ENCODE measurements at places on chromosomes 12 and 14.

- DNase-seq: peak; percentile 40
Observed at GRCh38 chr14:99119554-99120525, 152.2 kb downstream of the BCL11B start.

DNA sequence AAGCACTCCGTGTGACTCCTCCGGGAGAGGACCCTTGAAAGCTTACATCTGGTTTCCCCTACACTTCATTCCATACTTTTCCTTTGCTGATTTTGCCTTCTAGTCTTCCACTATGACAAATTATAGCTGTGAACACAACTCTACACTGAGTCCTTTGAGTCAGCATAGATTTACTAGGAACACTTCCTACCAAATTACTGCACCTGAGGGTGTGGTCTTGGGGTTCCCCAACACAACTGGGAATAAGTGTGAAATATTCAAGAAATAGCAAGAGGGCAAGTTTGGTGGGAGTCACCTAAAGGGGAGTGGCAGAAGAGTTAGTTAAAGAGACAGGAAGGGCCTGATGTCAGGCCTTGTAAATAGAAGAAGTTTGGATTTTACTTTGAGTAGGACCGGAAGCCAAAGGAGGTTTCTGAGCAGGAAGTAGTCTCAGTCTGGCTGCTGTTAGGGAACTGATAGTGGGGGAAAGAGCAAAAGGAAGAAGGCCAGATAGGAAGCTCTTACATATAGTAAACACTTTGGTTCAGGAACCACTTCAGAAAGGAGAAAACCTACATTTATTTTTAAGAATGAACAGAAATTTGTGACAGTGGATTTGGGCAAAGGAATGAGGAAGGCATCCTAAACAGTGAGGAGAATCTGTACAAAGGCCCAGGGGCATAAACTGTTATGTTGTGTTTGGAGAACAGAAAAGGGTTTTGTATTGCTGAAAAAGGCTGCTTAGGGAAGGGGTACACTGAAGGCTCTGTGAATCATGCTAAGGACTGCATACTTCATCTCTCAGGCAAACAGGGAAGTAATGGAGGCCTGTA lies 14.2 kb downstream of the SEL1L start:
- DNase-seq: no peak

DNA sequence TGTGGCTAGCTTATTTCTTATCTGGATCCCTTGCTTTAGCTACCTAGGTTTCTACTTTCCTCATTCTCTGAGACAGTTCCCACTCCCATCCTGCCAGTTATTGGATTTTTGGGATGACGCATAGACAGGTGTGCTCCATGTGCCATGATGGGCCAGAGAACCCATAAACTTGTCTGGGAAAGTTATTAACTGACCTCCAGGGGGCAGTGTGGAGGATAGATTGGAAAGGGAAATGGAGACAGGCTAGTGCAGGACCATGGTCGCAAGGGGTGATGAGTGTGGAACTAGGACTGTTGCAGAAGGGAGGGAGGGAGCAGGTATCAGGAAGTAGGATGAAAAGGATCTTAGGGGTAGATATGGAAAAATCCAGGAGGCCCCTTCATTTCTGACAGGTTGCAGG lies 80.3 kb downstream of the ESRRB start:
- DNase-seq: no peak

GRCh38 chr12:54363618-54364017 lies 668 bp downstream of the GPR84 start:
- no peak for DNase-seq

DNA sequence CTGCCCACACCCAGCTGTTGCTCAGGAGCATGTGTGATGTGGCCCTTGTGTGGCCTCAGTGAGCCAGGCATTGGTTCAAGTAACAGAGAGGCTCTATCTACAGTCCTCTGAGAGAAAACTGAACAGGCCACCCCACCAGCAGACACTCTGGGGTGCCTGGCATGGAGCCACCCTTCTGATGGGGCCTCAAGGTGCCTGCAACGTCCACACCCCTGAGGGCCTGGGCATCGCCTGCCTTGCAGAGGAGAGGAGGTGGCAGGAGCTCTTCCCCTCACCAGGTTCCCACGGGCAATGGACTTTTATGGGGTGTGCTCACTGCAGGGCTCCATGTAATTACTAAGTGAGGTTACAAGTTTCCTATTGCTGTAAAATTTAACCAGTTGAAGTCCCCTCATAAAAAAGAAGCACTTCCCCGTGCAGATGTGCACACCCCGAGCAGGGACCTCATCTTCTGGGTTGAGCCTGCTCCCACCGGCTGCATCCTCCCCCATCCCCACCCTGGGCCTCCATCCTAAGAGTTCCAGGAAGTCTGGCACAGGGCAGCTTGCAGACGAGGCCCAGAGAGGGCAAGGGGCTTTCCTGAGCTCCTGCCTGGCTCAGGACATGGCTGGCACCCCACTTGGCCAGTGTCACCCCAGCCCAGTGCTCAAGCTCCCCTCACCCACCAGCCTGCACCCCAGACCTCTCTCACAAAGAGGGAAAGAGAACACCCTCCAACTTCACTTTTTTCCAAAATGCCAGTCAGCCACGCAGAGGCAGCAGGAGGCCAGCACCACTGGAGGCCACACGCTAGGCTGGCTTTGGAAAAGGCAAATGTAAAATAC lies 270.4 kb upstream of the RTL1 start:
- DNase-seq: no peak

DNA sequence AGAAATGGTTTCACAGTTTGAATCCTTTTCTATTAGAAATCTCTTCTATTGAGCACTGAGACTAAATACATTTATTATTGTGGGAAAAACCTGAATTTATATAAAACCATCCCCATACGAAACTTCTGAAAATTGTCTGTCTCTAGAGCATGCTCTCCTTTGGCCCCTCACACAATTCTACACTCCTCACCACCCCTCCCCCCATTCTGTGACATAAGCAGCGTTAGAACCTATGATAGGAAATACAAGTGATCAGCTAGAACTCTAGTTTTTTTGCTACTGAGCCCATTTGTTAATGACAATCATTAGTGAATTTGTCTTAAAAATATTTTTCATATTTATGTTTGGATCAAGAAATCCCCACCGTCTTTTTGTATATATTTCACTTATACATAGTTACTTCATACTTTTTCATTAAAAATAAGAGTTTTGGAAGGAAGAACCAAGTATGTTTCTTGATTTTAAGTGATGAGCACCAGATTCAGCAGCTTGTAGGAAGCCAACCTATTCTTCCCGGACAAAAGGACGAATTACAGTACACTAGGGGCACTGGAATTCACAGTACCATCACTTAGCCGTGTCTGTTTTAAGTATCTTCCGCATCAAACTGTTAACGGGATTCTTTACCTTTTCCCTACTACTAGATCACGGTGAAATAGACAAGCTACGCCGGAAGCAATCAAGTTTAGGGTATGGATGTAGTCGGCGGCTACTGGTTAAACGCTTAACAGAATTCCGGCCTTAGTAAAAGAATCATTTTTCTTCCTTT lies 724 bp downstream of the GTSF1 start:
- no peak for DNase-seq

- DNase-seq: peak; percentile 35
Observed at GRCh38 chr14:95398630-95399547, 79.2 kb upstream of the CLMN start.
